ENCODE measurements at places on chromosomes 1 and 21.

DNA sequence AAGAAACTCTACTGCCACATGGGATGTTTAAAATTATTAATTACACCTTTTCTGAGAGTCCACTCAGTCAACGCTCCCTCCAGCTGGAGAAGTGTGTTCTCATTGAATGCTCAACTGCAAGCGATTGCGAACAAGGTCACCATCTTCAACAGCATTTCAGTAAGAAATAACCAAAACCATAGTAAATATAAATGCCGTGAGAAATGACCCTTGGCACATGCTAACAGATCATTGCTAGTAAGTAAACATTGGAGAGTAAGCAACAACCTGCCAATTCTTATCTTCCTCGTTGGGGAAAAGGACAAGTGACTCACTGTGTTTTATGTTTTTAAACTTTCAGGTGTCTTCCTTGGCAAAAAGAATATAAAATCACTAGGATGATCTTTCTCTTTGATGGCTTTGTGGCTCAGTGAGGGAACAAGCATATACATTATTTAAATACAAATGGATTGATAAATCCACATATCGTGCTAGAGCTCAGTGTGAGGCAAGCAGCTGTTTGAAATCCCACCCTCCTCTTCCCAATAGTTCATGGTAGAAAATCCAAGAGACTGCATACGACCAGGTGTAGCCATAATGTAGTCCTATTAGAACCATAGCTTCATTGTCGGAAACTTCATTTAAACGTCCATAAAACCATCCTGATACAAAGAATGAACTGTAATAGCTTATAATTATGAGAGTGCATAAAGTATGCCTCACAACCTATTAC, 214.6 kb downstream of the GRIK1 start:
- DNase-seq: no peak

- no peak for DNase-seq
These were observed 97.1 kb upstream of the CACYBP start for GRCh38 chr1:174902531-174903099.

DNA sequence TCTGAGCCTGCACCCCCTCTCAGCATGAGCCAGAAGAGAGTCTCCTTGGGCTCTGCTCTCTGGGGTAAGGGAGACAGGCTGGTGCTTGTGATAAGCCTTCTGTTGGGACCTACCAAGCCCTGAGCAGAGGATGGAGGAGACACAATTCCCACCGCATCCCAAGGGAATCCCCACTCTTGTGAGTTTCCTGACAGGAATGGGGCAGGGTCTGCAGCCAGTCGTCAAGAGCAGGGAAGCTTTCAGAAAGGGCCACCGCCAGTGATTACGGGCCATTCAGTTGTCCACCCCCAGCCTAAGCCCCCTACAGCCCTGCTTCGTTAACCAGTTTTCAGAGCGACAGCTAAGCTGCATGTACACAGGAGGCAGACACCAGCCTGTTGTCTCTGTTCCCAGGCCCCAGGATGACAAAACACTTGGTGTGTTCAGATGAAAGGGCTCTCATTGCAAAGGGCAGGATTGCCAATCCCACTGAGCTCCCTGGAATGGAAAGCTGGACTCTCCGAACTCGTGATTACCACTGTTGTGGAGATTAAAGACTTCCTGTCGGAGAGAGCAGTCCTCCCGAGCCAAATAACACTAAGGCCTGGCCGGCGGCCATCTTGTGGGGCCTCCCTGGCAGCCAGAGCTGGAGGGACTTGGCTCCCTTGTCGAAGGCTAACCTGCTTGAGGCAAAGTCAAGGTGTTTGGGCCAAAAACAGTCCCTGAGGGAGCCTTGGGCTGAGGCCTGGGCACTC, 37.4 kb upstream of the SLC30A1 start:
- DNase-seq: peak; percentile 83

- no peak for DNase-seq
These were observed 42.6 kb downstream of the F13B start for GRCh38 chr1:197024460-197024859.

- no peak for DNase-seq
These were observed 19.6 kb downstream of the UBR4 start for GRCh38 chr1:19190468-19190867.

- no peak for DNase-seq
These were observed 996 bp upstream of the SH3BGRL3 start for GRCh38 chr1:26278724-26279455.

DNA sequence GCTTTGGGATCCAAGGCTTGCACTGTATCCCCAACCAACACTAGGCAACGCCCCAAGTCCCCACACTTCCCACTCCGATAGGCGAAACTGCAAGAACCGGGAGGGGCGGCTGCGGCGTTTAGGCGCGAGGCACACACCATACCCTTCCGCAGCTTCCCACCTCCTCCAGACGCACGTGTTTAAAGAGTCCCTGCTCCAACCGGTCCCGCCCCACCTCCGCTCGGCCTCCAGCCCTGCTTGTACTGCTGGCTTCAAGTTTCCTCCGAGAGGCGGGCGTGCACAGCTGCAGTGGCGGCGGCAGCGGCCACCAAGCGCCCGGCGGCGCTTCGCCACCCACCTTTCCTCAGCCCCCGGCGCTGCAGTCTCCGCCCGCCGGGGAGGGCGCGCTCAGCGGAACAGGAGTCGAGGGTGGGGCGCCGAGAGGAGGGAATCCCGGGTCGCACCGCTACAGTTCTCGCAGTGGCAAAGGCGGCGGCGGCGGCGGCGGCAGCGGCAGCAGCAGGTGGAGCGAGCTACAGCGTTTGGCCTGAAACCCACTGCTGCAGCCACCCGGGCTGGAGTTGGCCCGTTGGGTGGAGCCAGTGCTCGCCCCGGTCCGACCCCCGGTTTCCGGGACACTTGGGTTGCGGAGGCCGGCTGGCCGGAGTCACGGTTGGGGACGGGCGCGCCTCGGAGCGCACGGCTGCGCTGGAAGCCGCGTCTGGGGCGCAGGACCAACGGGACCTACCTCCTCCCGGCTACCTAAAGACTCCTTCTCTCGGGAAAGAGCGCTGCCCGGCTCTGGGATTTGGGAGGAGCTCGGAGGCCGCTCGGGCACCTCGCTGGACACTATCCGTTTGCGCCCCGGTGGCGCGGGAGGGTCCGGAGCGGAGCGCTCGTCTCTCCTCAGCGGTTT, at the start of gene CNIH3:
Gene CNIH3, plus strand, starts transcription at position 457 of the 895 bp plus-strand sequence. CDS start 858 bp downstream, outside the sequence.
- no peak for DNase-seq

GRCh38 chr1:48693180-48693579, 83.5 kb downstream of the BEND5 start:
- DNase-seq: no peak

GRCh38 chr1:197706601-197707000, 68.7 kb downstream of the DENND1B start:
- DNase-seq: no peak

GRCh38 chr1:110877364-110877763, 4.4 kb downstream of the CD53 start:
- no peak for DNase-seq

DNA sequence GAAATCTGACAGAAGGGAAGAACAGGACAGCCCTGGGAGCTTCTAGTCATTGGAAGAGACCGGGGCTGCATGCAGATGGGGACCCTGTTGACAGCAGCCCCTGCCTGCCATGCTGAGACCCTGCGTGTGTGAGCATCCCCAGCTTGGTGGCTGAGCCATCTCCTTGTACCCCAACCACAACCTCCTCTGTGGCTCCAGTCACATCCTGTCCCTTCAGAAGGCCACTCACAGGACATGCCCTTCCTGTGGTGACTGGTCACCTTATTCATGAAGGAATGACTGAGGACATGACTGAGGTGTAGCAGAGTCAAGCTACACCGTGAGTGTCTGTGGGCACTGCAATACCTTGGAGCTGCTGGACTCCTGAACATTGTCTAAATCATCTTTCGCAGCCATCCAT, 141.8 kb upstream of the ERRFI1 start:
- no peak for DNase-seq

GRCh38 chr1:168155910-168156309, 19.2 kb upstream of the GPR161 start:
- DNase-seq: no peak

DNA sequence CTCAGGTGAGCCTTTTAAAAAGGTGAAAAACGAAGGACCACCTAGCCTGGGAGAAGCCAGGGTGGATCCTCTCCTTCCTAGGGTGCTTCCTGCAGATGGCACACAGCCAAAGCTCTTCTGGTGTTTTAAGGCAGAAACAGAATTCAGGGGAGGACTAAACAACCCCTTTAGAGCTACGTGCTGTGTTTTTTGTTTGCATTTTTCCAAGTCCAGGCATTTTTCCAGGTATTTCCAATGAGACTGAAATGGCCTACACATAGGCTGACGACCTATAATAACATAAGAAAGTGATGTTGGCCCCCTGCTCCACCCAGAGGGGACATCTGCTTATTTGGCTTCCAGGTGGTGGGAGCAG, 83.8 kb downstream of the CAPZB start:
- no peak for DNase-seq

All from left lung (tissue), 14 donors.